Mucosa of gallbladder (tissue), 1 donor: ENCODE measurements at places on chromosomes 6 and 20. TPM values are rescaled to one million over a fixed set of nuclear protein-coding genes. Genes with fewer than 3 reads are reported as not detected.
A peak's percentile ranks its signal among the peaks of the same experiment; 100 is the strongest.

The ARMC2 gene
- 5.8 TPM for total RNA-seq

The TEAD3 gene
- 45.3 TPM for total RNA-seq

The ENTPD6 gene
- total RNA-seq: 133 TPM

The SMPDL3A gene
- total RNA-seq: 27.9 TPM

The NNAT gene
- total RNA-seq: 6.3 TPM

DNA sequence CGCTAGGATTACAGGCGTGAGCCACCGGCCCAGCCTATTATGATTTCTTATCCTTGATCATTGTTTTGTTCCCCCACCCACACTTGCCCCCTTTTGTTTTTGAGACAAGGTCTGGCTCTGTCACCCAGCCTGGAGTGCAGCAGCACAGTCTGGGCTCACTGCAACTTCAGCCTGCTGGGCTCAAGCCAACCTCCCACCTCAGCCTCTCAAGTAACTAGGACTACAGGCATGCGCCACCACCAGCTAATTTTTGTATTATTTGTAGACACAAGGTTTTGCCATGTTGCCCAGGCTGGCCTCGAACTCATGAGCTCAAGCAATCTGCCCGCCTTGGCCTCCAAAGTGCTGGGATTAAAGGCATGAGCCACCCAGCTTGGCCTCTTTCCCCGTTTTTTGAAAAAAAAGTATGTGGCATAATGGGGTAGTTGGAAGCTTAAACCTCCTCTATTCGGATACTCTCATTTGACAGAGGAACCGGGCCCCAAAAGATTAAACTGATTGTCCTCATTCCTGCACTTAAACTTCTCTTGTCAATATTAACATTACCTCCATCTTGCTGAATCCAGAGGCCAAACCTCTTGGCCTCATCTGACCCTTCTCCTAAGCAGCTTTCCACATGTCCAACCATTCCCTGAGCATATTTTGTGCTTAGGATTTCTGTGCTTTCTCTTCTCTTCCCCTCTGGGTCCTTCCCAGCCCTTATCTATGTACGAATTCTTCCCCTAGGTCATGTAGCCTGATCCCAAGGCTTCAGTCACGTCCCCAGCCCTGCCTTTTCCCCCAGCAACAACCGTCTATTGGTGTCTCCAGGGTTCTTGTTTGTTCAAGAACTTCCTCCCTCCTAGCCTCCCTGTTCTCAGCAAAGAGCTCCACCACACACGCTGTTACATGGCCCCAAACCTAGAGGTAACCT is 6.1 kb upstream of the EZR start:
- no peak for DNase-seq

GRCh38 chr6:159357211-159357915 is 188.2 kb downstream of the FNDC1 start:
- no peak for DNase-seq

DNA sequence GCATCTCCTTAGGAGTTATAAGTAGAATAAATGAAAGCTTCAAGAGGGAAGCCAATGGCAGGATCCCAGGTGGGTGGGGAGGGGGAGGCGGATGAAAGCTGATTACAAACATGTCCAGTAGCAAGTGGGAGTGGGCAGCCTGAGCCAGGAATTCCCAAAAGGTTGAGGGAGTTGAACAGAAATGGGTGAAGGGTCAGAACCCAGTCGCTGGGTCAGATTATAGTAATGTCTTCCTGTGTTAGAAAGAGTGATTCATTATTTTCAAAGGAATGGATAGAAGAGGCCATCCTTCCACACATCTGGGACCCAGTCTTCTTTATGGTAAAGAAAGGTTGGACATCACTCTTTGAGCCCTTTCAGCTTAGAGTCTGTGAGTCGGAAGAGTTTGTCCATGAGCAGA is 41.0 kb upstream of the FAM50B start:
- no peak for DNase-seq

GRCh38 chr20:36306553-36307411 is 643 bp downstream of the DLGAP4 start:
- DNase-seq: no peak

DNA sequence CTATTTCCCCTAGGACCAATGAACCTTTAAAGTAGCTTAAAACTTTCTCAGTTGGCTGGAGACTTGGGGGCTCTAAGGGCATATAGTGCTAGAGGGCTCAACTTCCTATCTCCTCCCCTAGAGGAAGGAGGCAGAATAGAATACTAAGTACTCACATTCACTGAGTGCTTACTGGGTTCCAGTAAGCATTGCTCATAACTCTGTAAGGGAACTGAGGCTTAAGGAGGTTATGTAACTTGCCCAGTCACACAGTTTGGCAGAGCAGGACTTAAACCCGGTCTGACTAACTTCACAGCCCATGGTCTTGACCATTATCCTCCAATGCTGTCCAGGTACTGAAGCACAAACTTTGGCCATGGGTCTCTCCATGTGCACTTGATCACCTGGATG is 12.5 kb downstream of the SESN1 start:
- no peak for DNase-seq

DNA sequence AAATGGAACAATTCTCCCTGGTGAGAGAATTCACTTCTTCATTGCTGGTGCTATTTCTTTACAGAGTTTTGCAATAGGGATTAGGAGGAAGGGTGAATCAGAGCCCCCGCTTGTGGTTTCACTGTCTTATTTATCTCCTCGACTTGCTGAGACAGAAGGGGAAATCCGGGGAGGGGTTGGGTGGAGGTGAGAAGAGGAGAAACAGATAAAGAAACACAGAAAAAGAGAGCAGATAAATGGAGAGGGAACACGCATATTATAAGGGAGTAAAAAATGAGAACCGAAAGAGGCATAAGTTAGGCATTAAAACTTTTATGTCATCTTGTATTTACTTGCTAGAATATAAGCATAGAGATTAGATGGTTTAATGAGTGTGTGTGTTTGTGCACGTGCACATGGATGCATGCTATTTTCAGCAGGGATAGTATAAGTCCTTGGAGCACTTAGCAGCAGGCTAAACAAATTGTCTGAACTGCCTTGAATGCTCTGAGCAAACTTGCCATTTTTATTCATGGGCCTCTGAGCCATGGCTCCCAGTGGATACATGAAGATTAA is 105.0 kb downstream of the OLIG3 start:
- no peak for DNase-seq

GRCh38 chr6:20221421-20221820 is 9.2 kb upstream of the MBOAT1 start:
- no peak for DNase-seq

- no peak for DNase-seq
Observed at GRCh38 chr20:22823119-22823518, 212.0 kb upstream of the SSTR4 start.

GRCh38 chr6:102215425-102215824 is 821.9 kb downstream of the GRIK2 start:
- DNase-seq: no peak

DNA sequence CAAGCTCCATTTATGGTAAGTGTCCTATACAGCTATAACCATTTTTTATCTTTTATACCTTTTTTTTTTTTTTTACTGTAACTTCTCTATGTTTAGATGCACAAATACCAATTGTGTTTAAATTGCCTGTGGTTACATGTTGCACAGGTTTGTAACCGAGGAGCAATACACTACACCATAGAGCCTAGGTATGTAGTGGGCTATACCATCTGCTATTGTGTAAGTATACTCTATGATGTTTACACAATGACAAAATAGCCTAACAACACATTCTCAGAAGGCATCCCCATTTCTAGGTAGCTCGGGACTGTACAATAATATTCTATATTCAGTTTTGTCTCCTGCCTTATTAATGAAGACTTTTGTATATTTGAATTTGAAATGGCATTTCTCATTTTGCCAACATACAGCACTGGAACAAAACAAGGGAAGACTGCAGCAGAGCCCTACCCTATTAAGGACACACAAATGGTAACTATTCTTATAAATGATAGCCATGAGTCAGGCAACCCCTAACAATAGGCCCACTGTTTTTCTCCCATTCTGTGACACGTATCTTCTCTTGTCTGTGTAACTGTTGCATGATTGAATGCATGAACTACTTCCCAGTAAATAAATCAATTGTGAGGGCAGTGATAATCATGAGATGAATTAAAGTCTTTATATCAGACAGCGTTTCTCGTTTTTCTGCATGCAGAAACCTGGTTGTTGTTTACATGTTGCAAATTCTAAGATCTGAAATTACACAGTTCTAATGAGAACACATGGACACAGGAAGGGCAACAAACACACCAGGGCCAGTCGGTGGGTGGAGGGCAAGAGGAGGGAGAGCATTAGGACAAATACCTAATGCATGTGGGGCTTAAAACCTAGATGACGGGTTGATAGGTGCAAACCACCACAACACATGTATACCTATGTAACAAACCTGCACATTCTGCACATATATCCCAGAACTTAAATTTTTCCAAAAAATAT is 173.9 kb downstream of the EPM2A start:
- DNase-seq: no peak

GRCh38 chr20:57198132-57199072 is 68.0 kb downstream of the BMP7 start:
- no peak for DNase-seq

DNA sequence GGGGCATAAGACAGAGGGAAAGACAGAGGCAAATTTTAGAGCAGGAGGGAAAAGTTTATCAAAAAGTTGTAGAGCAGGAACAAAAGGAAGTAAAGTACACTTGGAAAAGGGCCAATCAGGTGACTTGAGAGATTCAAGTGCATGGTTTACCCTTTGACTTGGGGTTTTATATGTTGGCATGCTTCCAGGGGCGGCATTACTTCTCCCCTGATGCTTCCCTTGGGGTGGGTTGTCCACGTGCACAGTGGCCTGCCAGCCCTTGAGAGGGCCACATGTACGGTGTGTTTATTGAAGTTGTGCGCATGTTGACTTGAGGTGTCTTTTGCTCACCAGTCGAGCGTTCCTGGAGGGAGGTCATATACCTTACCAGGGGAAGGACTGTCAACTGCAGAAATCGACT is 259.5 kb upstream of the JARID2 start:
- DNase-seq: peak; percentile 47

DNA sequence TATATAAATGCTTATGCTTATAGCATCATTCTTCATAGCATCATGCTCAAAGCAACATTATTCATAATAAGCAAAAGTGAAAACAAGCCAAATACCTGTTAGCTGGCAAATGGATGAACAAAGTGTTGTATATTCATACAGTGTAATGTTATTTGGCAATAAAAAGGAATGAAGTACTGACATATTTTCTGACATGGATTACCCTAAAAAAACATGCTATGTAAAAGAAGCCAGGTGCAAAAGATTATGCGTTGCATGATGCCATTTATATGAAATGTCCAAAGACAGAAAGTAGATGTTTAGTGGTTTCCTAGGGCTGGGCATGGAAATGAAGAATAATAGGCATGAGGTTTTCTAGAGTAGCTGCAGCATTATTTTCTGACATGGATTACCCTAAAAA is 77.1 kb downstream of the GFRA4 start:
- no peak for DNase-seq

GRCh38 chr6:136532030-136532429 is 18.2 kb downstream of the MAP7 start:
- DNase-seq: no peak

- DNase-seq: no peak
Observed at GRCh38 chr6:145602726-145603326, 132.5 kb downstream of the EPM2A start.

GRCh38 chr6:12203001-12203400 is 87.2 kb upstream of the EDN1 start:
- no peak for DNase-seq

- DNase-seq: no peak
Observed at GRCh38 chr20:17985388-17986018, 16.7 kb downstream of the MGME1 start.

- DNase-seq: no peak
Observed at GRCh38 chr6:38040254-38040653, 220.7 kb downstream of the ZFAND3 start.

GRCh38 chr6:127058027-127058426 is 60.4 kb upstream of the RSPO3 start:
- no peak for DNase-seq

GRCh38 chr6:152112491-152113261 is 305.2 kb downstream of the ESR1 start:
- DNase-seq: peak; percentile 54

GRCh38 chr6:91575032-91575431 is 988.2 kb upstream of the MAP3K7 start:
- no peak for DNase-seq

DNA sequence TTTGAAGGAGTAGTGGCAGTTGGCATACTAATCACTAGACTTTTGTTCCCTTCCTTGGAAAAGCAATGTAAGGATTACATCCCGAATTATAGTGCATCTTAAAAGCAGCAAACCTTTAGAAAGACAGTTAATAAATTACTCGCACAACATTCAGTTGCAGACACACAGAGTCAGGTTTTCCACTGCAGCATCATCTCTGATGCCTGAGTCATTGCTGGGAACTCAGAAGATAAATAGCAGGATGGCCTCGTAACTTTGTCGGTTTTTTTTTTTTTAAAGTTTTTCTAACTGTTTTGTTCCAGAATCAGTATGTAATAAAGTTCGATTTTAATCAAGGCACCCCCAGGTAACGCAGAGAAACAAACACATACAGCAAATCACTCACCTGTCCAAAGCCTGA is 34.3 kb downstream of the GJA10 start:
- DNase-seq: no peak

DNA sequence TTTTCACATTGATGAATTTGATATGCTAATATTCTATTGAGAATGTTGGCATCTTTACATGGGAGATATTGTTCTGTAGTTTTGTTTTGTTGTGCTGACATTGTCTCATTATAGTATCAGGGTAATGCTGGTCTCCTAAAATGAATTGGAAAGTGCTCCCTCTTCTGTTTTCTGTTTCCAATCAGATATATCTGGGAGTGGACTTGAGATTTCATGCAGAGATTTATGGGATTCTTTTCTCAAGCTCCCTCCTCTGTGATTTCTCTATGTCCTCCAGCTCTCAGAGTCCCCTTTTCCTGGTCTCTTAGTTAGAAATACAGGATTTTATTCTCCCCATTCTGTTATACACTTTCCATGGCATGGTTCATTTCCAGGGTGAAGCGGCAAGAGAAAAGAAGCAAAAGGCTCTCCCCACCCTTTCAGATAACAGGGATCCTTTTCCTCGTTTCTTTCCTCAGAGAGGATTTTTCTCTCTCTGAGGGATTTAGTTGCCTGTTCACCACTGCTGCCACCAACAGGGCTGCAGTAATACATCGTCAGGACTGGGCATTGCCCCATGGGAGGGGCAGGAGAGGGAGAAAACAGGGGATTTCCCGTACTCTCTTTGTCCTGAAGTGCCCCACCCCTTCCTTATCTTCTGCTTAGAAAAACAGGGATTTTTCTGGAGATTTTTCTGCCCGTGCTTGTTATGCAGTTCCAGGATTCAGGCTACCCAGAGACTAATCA is 59.3 kb upstream of the STMND1 start:
- peak; percentile 33 for DNase-seq

GRCh38 chr6:153074761-153075160 is 56.3 kb downstream of the RGS17 start:
- no peak for DNase-seq
